Stimulated activated CD4-positive, alpha-beta T cell treated with anti-CD3 and anti-CD28 coated beads, Interleukin-1b, Interleukin-23, amount 100 ng/mL, for 24 hours (primary cell): ENCODE measurements at places on chromosomes 6 and 20.

GRCh38 chr6:91173186-91173585 is 586.3 kb upstream of the MAP3K7 start:
- DNase-seq: no peak

DNA sequence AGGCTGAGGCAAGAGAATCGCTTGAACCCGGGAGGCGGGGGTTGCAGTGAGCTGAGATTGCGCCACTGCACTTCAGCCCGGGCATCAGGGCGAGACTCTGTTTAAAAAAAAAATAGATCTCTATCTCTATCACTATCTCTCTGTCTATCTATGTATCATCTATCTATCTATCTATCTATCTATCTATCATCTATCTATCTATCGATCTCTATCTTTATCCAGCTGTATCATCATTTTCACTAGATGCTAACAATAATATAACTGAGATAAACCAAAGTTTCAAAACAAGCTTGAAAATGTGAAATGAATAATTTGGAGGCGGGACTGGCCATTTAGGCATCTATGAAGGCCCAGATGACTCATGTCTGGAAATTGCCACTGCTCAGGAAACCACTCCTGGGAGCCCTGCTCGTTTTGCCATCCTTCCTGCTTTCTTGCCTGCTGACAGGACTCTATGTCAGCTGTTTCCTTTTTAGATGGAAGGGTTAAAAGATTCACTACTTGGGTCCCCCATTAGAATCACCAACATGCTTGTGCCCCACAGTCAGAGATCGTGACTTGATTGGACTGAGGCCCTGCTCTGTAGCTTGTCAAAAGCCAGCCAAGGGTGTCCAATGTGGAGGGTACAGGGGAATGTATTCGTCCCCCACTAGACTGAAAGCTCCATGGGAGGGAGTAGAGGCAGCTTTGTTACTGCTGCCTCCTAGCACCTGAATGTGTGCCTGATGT is 61.7 kb downstream of the UTRN start:
- DNase-seq: no peak

- no peak for DNase-seq
These were observed 45.2 kb downstream of the SCP2D1 start for GRCh38 chr20:18858816-18859215.

DNA sequence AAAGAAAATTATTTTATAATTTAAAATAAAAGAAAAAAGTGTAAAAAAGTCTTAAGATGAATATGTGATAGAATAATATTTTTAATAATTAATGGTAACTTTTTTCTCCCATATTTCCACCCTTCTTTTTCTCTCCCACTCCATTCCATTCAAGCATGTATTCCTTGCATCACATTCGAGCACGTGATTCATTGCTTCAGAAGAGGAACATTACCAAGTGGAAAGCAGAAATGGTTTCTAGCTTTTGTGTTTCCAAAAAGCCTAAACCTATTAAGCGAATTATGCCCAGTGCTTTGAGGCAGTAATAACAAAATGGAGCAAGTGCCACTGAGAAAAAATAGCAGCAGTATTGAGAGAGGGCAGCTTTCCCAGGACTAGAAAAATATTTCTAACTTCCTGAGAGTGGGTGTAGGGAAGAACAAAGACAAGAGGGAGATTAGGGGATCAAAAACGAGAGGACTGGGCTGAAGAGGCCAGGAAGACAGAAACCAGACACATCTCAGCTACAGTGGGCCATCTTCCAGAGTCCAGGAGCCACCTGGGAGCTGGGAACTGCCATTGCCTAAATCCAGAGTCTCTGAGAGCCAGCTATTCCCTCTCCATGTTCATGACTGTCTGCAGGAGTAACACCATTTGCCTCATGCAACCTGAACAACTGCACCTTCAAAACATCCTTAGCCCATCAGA is 15.0 kb upstream of the AKIRIN2 start:
- DNase-seq: no peak
